Heart left ventricle (tissue), 16 donors: ENCODE measurements at places on chromosomes 16 and 17.

DNA sequence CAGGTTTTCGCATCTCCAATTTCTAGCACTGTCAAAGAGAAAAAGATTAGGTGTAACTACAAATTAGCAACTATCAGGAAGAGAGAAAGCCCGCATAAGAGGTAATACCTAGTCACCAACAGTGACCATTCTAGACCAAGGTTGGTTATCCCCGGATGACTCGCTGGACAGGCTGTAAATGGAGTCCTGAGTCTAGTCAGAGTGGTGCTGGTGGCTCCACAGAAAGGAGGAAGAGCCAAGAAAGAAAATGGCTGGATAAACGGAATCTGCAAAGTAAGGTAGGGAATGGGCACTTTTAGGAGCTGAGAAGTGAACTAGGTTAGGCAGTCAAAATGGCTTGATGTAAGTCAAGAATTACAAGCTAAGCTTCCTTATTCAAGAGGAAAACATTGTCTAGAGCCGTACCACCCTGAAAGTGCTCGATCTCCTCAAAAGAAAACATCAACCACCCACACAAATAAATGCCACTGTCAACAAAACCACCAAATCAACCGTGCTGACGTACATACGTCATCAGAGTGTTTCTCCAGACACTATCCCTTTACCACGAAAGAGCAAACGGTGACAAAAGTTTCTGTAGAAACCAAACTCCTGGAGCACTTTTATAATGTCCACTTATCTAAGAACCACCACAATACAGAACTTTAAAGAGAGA, 2.2 kb downstream of the GSPT1 start:
- no peak for DNase-seq

- DNase-seq: no peak
Observed at GRCh38 chr17:50767446-50767845, at the start of gene ANKRD40CL. ANKRD40CL (minus strand) TSS chr17:50767518; CDS start chr17:50766913, 605 bp downstream.

DNA sequence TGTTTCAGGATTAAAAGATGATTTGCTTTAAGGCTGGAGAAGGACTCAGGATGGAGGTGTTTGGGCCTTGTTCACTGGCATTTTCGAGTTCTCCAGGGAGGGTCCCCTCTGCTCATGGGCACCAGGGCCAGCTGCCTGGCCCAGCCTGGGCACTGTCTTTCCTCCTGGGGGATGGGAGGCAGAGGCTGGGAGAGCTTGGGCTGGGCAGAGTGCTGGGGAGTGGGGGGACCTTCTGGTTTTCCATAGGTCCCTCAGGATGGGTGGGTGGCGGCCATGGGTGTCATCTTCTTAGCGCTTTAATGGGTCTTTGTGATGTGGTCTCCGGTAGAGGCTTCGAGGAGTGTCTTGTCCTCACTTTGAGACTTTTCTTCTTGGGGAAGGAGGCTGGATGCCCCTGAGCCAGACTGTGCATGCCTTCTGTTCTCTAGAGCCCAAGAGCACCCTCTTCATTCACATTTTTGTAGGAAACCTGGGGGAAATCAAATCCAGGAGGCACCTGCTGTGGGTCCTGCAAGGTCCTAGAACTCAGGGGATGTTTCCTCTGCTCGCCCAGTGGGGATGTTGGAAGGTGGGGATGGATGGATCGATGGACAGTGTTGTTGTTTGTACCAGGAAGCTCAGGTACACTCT, 5.7 kb downstream of the NKD1 start:
- no peak for DNase-seq

- DNase-seq: no peak
Observed at GRCh38 chr17:76189247-76189646, 48.2 kb upstream of the FOXJ1 start.
